Amniotic epithelial cell (primary cell): ENCODE measurements at places on chromosomes 1 and 21.

- peak; percentile 17 for DNase-seq
Measured at GRCh38 chr1:184199036-184199435, 147.5 kb downstream of the TSEN15 start.

DNA sequence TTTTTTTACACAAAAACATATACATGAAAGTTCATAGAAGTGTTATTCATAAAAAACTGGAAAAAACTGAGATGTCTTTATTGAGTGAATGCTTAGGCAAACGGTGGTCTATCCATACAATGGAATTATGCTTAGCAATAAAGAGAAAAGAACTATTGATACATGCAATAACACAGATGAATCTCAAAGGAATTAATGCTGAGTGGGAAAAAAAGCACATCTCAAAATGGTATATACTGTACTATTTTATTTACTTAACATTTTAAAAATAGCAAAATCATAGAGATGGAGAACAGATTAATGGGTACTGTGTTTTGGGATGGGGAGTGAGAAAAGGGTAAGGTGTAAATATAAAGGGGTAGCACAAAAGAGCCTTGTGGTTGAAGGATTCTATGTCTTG lies 29.8 kb downstream of the METTL18 start:
- no peak for DNase-seq

DNA sequence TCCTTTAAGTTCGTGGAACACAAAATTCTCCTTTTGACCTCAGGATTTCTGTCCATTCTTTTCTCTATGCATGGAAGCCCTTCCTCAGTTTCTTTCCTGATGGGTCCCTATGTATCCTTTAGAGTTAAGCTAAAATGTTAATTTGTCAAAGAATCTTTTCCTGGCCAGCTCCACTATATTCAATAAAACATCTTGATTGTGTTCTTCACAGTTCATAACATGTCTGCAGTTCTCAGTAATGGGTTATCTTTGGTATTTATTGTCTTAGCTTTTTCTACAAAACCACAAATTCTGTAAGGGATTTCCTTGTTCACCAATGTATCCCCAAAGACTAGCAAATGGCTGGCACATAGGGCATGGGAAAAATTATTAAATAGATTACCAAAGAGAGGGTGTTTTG lies 998.5 kb downstream of the ADGRL2 start:
- DNase-seq, result no peak

DNA sequence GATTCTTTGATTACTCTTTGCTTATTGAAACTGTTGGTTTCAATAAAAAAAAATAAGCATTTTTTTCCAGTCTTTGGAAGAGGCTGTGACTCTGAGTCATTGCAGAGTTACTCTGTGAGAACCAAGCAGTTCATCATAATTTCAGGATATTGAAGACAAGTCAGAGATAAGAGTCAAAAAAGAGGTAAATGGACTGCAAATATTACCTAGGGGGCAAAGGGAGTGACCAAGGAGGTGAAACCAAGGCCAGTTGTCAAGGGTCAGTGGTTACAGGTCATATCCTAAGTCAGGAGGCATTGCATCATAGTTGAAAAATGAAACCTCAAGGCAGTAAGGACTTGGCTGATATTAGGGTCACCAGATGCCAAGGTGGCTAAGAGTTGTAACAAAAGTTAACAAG lies 597.1 kb upstream of the USP24 start:
- DNase-seq, result peak; percentile 30

GRCh38 chr1:59482986-59483385 lies 186.1 kb downstream of the FGGY start:
- no peak for DNase-seq

DNA sequence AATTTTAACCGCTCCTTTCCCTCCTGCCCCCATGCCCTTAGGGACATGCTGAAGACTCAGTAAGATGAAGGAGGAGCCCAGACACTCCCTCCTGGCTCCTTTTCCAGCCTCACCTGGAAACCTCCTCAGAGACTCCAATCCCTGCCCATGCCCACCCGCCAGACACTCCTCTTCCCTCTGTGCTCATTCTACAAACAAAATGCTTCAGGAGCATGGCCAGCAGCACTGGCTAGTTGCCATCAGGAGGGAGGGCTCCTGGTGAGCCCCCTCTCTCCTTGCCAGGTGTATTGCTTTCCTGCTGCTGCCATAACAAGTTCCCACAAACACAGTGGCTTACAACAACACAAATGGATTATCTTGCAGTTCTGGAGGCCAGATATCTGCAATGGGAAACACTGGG lies 126.1 kb downstream of the PSMG1 start:
- no peak for DNase-seq

DNA sequence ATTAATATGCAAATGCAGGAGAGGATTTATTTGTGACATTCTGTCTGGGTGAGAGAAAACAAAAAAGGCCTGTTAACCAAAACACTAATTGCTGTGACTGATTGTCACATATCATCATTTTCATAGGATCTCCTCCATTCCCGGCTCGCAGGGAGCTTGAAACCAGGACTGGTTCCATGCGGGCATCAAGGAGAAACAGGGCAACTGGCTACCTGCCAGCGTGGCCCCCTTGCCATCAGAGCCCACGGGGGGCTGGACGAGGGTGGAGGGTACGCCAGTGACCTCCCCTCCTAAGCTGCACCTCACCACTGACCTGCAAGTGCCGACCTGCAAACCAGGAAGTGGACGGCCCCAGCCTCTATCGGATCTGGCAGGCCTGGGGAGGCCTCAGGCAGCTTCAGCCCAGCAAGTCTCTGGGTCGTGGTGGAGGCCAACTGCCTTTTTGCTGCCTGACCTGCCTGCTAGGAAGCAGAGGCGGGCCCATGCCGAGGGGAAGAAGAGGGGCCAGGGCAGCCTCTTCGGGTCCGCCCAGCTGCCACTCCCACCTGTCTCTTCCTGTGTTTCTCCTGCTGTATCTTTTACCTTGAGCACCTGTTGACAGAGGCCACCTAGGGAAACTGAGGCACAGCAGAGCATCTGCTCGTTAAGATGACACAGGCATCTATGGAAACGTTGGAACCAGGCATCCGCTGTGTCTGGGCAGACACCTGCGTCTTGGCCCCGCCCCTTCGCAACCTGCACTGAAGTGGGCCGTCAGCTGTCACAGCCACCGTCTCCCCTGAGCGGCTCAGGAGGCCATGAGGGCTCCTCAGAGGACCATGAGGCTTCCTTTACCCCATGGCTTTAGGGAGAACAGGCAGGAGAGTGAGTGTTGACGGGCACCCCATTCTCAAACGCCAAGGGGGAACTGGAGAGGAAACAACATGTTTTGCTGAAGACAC lies 74.8 kb downstream of the CASZ1 start:
- no peak for DNase-seq

GRCh38 chr1:211259638-211260126 lies 516 bp downstream of the RCOR3 start:
- DNase-seq, result peak; percentile 66

GRCh38 chr1:153466908-153467307 lies 6.5 kb upstream of the S100A7 start:
- DNase-seq, result peak; percentile 33

- DNase-seq, result no peak
Measured at GRCh38 chr1:93411000-93411399, 36.9 kb upstream of the FNBP1L start.

DNA sequence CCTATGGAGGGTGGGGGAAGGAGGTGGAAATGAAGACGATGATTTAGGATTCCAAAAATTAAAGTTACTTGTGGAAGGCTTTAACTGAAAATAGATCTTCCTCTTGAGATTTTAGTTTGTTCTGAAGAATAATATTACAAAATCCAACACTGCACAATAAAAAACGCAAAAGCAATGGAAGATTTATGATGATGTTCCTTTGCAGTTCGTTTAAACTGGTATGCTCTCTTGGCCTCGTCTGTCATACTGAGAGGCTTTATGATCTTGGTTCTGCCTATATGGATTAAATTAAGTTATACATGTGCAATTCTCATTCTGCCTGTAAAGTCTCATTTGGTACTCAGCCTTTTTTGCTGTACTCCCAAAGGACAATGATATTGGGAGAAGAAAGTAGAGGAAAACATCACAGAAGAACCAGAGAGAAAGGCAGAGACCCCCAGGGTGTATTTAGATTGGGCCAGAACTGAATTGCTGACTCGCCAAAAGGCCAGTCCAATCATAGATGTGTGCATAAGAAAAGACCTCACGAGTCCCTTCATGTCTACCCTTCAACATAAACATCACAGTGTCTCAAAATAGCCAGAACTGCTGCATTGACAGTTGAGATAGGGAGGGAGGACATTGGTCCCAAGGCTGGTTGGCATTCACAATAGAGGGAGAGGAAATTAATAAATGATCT lies 188.6 kb downstream of the GREM2 start:
- no peak for DNase-seq

DNA sequence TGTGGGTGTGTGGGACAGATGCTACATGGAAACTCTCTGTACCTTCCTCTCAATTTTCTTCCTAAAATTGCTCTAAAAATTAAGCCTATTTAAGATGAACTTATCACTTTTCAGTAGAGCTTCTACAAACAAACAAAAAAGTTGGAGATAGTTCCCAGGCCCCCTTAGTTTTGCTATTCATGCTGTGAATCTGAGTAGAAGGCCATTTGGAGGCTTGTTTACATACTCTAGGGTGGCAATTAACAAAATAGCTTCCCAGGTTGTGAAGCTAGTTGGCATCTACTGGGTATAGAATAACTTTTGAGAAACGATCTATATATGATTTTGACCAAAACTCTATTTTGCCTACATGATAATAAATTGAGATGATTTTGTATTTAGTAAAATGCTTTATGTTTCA lies 541.4 kb upstream of the B3GALT2 start:
- no peak for DNase-seq

DNA sequence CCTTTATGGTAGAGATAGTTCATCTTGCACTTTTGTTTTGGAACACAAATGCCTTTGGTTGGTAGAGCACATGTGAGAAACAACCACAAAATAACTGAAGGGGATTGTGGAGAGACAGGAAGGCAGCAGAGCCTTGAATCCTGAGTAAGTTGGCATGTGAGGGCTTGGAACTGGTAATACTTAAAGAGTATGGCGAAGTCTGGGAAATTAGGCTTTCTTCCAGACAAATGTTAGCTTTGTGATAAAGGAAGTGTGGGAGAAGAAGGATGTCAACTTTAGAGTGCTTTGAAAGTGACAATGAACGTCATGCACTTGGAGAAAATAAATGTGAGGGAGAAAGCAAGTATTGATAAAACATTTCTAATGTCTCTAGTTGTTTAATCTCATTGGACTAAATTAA lies 476.3 kb upstream of the ZRANB2 start:
- no peak for DNase-seq

- no peak for DNase-seq
Measured at GRCh38 chr1:232169436-232169835, 460.5 kb downstream of the SIPA1L2 start.

GRCh38 chr1:201282931-201283829 lies at the start of gene PKP1:
Gene PKP1 (plus strand): TSS chr1:201283506. CDS start chr1:201283703, 197 bp downstream.
- no peak for DNase-seq

DNA sequence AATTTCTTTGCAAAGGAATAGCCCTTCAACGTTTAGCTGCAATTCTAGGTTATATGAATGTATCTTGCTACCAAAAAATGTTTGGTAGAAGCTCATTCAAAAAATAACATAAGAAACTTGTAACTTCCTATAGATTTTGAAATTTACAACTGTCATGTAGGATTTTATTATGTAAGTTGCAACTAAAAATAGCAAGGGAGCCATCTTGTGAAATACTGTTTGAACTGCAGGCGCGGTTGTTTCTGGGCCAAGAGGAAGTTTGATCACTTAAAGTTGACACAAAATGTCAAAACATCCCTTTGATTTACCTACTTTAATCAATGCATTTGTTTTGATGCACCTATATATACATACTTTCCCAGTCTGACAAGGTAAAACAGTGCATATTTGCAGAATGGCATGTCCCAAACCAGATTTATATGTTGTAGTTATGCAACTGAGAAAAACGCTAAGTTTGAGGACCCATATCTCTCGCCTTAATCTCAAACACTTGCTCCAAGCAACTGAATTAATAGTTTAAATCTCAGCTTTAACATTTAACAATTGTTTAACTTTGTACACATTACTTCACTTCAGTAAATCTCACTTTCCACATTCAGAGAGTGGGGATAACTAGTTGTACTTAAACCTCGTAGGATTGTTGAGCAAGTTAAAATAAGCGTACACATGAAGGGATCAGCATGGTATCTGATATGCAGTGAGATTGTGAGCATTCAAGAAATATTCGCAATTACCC lies 63.9 kb downstream of the KCNK2 start:
- peak; percentile 50 for DNase-seq

- no peak for DNase-seq
Measured at GRCh38 chr1:70836456-70836855, 211.2 kb downstream of the PTGER3 start.

- DNase-seq, result peak; percentile 80
Measured at GRCh38 chr1:9588551-9589143, at the start of gene TMEM201. Gene TMEM201 (plus strand): TSS chr1:9588911. CDS start chr1:9588931, 20 bp downstream.

- DNase-seq, result no peak
Measured at GRCh38 chr21:46096596-46097335, 1.1 kb upstream of the COL6A2 start.

- DNase-seq, result no peak
Measured at GRCh38 chr1:111891566-111891965, 97.9 kb downstream of the KCND3 start.
